ENCODE measurements at places on chromosomes 16 and 17. TPM values are rescaled to one million over a fixed set of nuclear protein-coding genes. Genes with fewer than 3 reads are reported as not detected.

SLC12A3 gene
- not detected for total RNA-seq

FAM171A2 gene
- 0.21 TPM for total RNA-seq

DPEP3 gene
- total RNA-seq = not detected

KRTAP9-4 gene
- total RNA-seq = not detected

NEUROD2 gene
- total RNA-seq = not detected

DRC3 gene
- total RNA-seq = 0.52 TPM

AATK gene
- 0.78 TPM for total RNA-seq

SLC25A39 gene
- 122 TPM for total RNA-seq

SPN gene
- total RNA-seq = 109 TPM

CTCF gene
- total RNA-seq = 51.5 TPM

PHOSPHO1 gene
- not detected for total RNA-seq

RHBDF1 gene
- total RNA-seq = 0.43 TPM

CMTM1 gene
- 10.1 TPM for total RNA-seq

CDT1 gene
- total RNA-seq = 169 TPM

CPHXL2 gene
- not detected for total RNA-seq

FCSK gene
- 13.1 TPM for total RNA-seq

KRTAP4-6 gene
- not detected for total RNA-seq

AGRP gene
- total RNA-seq = not detected

CCL1 gene
- 0.44 TPM for total RNA-seq

GRIN2A gene
- not detected for total RNA-seq

C16orf86 gene
- total RNA-seq = 2.5 TPM

PRRT2 gene
- total RNA-seq = 2.6 TPM

SLC38A8 gene
- not detected for total RNA-seq
